HepG2 (cell line): ENCODE measurements at places on chromosomes 3 and 15. TPM values are rescaled to one million over a fixed set of nuclear protein-coding genes. Genes with fewer than 3 reads are reported as not detected.
A peak's percentile ranks its signal among the peaks of the same experiment; 100 is the strongest.

MOBP gene
- total RNA-seq, result not detected in 2 replicates

- DNase-seq, result no peak
These were observed 376.6 kb downstream of the RSL24D1 start for GRCh38 chr15:54820098-54820497.

HTR3D gene
- total RNA-seq, result not detected in 2 replicates

C3orf85 gene
- not detected in 2 replicates for total RNA-seq

GRCh38 chr15:93072011-93072410 is 17.0 kb downstream of the RGMA start:
- DNase-seq, result no peak

DNA sequence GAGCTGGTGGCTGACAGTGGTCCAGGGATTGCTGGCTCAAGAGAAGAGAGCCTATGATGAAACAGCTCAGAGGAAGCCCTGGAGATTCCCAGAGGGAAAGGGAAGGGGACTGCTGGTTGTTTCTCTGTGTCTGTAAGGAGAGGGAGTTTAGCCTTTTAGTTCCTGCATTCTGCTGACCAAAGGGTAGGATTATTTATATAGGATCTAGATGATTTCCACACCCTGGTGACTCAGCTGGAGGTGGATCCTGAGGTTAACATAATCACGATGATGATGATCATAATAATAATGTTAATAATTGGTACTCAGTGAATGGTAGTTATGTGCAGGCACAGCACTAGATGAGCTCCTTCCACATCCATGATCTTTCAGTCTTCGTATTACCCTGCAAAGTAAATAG is 144.9 kb downstream of the EPHB1 start:
- no peak for DNase-seq

DNA sequence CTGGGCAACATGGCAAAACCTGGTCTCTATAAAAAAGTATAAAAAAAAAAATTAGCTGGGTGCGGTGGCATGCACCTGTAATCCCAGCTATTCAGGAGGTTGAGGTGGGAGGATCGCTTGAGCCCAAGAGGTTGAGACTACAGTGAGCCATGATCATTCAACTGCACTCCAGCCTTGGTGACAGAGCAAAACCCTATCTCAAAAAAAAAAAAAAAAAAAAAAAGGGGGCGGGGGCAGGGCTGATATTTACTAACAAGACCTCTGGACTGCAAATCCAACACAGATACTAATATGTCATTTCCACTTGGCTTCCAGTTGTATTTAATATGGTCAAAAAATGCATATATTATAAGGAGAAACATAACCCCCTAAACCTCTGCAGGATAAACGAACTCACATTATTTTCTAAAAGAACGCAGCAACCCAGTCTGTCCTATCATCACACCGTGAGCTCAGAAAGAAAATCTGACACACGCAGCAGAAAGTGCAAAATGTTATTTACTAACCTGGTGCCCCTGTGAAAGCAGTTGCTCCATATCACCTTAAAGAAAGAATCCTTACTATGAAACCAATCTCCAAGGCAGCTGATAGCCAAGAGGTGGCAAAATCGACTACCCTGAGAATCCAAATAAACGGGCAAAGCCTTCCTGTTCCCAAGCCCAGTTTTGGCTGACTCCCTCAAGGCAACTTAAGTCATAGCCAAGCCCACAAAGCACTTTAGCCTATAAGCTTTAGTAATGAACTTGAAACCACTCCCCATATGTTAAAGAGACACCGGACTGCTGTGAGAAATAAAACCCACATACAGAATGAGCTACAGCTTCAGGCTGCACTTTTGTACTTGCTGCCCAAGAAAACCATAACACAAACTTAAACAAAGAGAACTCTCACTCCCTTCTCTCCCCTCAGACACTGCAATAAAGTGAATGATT is 39.3 kb downstream of the PLD1 start:
- peak; percentile 68 for DNase-seq

GRCh38 chr15:83100097-83100646 is 7.3 kb upstream of the TM6SF1 start:
- DNase-seq, result no peak

SERPINI2 gene
- not detected in 2 replicates for total RNA-seq

DNA sequence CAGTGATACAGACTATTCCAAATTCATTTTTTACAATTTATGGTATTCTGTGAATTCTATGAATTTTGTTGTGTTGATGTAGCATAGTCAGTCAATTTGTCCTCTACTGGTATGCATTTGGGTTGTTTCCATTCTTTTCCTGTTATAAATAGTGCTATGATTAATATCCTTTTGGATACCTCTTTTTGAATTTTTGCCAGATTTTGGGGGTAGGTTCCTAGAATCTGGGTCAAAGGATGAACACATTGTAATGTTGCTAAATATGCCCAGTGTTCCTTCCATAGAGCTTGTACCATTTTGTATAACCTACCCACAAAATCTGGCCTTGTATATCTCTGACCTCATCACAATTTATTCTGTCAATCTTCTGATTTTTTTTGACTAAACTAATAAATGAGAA is 44.4 kb upstream of the C3orf38 start:
- no peak for DNase-seq

- peak; percentile 30 for DNase-seq
These were observed 157.7 kb upstream of the FAM3D start for GRCh38 chr3:58824285-58824684.

DNA sequence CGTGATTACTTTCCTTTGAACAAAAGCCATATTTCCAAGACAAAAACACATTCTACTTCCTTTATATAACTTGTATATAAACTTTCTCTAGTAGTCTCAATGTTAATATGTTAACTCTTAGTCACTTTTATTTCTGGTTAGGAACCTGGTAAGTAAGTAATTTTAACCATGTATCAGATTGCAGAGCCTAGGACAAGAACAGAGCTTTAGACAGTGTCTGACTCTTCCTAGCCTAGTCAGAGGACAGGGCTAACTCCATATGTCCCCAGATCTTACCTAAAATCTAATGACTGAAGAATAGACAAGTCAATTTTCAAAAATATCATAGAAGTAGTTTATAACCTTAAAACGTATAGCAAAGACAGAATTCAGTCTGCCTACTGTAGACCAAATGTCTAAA is 8.3 kb downstream of the LEKR1 start:
- no peak for DNase-seq

PRR20G gene
- total RNA-seq, result not detected in 2 replicates

DNA sequence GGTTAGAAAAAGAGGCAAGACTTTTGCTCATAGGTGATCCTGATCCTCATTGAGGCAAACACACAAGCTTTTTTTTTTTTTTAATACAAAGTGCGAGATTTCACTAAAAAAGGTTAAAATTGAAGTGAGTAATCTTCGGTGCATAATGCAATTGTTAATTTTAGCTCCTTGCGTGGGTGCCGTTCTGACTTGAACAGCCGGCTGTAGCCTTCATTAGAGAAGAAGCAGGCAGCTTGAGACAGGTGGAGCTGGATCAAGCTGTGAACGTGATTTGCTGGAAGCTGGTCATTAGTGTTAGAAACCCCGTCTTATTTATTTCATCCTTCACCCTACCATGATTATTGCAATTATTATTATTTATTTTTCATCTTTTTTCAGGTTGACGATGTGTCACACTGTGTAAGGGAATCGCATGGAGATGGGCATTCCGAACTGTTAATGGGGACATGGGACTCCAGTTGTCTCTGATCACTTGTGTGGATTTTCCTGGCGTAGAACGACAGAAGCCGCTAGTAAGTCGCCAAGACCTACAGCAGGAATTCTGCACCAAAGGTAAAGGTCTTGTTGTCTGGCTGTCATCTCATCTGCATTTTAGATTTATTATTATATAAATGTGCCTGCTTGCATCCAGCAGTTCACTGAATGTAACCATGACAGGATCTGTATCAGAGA is 40.2 kb downstream of the ARPP21 start:
- no peak for DNase-seq

CYP8B1 gene
- total RNA-seq, result 0.58 and 0.90 TPM in 2 replicates

- peak; percentile 22 for DNase-seq
These were observed 32.6 kb upstream of the SENP5 start for GRCh38 chr3:196835086-196835485.

DNA sequence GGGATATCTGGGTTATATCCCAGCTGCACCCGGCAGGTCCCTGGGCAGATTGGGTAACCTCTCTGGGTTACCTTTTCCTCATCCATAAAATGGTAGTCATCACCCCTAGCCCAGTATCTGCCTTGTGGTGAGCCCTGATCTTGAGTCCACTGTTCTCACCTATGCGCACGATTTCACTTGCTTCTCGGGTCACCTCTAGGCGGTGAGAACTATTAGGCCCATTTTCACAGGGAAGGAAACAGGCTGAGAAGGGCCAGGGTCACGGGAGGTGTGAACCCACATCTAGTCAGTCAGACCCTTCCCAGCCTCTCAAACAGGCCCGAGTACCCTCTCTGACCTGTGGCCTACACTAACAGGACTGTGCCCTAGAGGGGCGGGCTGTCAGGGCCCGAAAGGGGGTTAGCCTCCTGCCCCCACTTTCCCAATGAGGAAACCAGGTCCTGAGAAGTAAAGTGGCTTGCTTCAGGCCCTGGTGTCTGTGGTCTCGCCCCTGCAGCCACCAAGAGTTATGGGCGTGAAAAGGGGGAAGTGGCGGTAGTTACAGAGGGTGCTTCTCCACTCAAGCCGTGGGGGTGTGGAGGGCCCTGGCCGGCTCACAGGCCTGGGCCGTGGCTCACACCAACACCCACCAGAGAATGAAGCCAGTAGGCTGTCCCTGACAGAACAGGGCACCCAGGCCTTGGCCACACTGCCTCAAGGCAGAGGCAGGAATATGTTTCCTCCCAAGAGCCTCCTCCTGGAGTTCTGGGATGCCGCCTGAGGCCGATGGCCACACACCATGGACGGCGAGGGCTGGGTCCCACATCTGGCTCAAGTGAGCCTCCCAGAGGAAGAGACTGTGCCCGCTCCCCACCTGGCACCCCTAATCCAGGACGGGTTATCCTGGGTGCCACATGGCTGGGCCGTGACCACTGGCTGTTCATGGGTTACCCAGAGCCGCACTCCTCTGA is 19.5 kb downstream of the PSTPIP1 start:
- no peak for DNase-seq

- no peak for DNase-seq
These were observed 28.8 kb downstream of the NUP210 start for GRCh38 chr3:13391308-13391707.

GRIP2 gene
- 0.08 and 0.24 TPM in 2 replicates for total RNA-seq

GRCh38 chr3:42410370-42411131 is at the start of gene LYZL4:
LYZL4 (minus strand) TSS chr3:42410610; CDS start chr3:42407251, 3,359 bp downstream.
- no peak for DNase-seq

GRCh38 chr3:153602801-153603200 is 440.8 kb downstream of the RAP2B start:
- DNase-seq, result no peak

PLSCR4 gene
- 1.5 and 1.8 TPM in 2 replicates for total RNA-seq

LSMEM2 gene
- 0.07 TPM in 1 of 2 replicates, not detected in the other for total RNA-seq

PTX3 gene
- total RNA-seq, result not detected in 2 replicates

DNA sequence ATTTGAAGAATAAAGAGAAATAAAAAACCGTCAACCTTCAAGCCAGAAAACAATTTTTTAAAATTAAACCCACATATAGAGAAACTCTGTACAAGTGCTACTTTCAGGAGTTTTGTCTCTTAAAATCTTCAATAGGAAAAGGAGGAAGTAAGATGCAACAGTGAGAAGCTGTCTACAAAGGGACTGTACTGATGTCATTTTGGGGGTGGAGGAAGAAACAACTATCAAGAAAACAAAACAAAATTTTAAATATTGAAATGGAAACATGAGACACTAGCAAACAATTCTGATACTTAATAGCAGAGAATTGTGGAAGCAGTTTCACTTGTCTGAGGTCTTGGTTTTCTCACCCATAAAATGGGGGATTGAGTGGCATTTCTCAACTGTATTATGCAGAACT is 84.4 kb downstream of the SLMAP start:
- no peak for DNase-seq

- DNase-seq, result peak; percentile 74
These were observed 16.0 kb downstream of the H1-8 start for GRCh38 chr3:129558772-129559564.

FBXW12 gene
- not detected in 2 replicates for total RNA-seq

NEK10 gene
- total RNA-seq, result 14.2 and 15.0 TPM in 2 replicates

KLHL40 gene
- not detected in 2 replicates for total RNA-seq

DNA sequence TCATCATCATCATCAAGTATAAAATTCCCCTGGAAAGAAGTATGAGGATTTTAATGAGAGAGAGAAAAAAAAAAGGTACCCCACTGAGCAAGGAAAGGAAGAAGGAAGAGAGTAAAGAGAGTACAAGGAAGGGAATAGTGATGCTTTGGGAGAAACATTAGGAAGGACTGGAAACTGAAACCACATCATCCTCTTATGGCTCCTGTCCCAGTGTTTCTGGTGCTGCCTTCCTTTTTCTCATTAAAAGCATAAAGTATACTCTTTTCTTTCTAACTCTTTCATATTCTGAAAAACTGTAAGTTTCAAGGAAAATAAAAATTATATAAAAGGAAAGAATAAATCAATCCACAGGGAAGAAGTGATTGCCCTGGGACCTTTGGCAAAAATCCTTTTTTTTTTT is 616.4 kb upstream of the CBLB start:
- no peak for DNase-seq

PRR23E gene
- total RNA-seq, result not detected in 2 replicates

DNA sequence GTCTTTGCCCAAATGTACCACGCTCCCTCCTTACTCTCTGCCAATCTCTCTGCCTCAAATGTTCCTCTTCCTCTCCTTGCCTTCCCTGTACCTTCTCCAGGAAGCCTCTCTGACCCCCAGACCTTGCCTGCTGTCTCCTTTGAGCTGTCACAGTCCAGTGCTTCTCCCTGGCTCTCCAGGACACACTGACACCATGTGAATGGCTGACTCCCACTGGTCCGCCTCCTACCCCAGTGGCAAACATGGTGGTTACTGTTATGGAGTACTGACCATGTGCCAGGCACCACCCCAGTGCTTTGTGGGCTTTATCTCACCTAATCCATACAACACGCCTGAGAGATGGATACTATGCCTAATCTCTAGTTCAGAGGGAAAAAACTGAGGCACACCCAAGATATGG is 141.9 kb downstream of the TPRA1 start:
- DNase-seq, result no peak

CFAP91 gene
- not detected in 2 replicates for total RNA-seq

SLC7A14 gene
- not detected in 2 replicates for total RNA-seq

DNA sequence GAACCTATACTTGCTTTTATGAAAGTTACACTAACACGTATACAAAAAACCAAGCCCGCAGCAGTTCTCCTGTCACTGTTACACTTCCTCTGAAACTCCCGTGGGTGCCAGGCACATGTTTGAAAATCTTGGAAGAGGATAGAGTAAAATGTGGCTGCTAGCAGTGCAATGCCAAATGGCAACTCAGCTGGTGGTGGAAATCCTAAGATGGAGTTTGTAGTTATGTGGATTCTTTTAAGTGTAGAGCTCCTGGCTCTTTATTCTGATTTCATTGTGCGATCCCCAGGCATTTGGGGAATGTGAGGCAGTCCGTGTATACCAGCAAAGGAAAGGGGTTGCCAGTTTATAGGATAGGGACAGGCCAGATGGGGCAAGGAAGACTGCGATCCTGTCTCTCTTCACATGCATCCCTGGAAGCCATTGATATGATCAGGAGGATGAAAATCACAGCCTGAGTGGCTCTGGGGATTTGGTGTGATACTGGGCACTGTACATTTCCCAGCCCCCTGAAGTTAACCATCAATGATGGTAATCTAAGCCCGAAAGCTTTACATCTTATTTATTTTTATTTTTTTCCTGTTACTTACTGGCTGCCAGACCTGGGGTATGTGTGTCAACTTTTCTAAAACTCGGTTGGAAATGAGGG is 1.1 kb downstream of the STAC start:
- no peak for DNase-seq

CMTM8 gene
- 6.6 and 8.9 TPM in 2 replicates for total RNA-seq
